ENCODE measurements at places on chromosomes 2 and 18.

- DNase-seq, result no peak
These were observed at the start of gene CCDC102B for GRCh38 chr18:68797871-68798270. Gene CCDC102B (plus strand): TSS chr18:68798080. CDS start chr18:68836764, 38,684 bp downstream.

DNA sequence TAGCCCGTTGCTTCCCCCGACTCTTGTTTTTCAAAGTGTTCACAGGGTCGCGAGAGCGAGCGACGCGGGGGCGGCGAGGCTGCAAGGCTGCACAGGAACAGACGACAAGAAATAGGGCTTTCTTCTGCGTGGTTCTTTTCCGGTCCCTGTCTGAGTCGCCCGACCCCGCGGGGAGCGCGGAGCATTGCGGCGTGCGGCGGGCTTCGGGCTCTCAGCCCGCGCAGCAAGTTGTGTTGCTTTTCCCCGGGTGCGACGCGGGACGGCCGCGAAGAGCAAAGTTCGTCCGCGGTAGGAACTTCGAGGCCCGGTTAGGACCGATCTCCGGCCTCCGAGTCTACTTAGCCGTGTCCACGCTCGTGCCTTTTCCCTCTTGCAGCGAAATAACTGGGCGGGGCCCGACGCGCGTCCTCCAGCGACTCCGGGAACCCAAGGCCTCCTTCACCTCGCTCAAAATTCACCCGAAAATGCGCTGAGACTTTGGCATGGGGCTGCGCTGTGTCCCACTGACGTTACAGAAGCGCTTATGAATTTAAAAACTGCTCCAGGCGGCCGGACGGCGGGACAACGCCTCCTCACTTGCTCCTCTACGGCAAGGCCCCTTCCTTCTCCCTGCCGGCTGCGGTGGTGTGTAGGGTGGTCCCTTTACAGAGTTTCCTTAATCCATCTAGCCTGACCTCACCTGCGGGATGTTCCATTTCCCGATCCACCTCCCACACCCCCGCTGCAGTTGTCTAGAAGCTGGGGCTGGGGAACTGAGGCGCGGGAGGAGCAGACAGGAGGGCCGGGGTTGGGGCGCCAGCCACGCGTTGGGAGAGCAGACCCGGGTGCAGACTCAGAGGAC lies 1.5 kb upstream of the BCL2L11 start:
- DNase-seq, result no peak

- no peak for DNase-seq
These were observed 272.0 kb downstream of the MYCN start for GRCh38 chr2:16212321-16212720.

DNA sequence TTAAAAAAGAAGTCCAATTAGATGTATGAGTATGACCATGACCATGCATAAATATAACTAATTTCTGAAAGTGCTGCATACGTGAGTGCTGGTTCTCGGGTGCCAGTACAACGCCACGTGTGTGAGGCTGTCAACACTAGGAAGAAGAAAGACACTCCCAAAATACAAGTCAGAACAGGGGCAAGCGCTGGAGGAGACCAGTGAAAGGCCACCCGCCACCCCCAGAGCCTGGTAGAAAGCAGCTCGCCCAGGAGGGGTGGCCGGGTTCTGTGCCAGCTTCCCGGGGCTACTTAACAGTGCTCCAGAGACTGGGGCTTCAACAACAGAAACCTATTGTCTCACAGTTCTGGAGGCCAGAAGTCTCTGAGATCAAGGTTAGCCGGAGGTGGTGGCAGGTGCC lies 147.6 kb downstream of the RTP5 start:
- DNase-seq, result no peak

DNA sequence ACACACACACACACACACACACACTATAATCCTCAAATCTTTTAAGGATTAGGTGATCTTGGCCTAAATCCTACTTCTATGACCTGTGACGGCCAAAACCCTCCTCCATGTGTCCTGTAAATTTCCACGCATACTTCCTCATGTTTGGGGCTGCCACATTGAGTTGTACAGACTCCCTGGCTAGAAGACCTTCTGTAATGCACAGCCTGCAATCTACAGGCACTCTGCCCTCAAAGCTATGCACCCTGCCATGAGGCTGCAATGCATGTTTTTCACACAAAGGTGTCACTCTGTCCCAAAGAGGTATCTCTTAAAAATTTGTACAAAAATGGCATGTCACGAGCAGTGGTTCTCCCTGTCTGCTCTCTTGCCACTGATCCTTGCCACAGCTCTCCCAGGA lies 26.4 kb upstream of the B4GALT6 start:
- no peak for DNase-seq

DNA sequence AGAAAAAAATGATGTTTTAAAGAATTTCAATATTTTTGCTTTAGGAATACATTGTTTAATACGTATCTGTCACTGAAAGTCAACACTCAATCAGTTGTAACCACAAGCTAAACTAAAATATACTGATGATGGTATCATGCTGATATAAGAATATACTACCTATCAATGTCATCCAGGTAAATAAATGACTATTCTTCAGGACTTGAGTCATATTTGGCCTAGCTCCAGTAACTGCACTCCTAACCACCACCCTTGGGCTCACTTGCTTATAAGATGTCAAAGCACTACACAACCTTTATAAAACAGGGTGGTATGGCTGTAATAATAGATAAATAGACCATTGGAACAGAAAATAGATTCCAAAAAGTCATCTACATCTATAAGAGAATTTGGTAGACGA lies 48.8 kb downstream of the RND3 start:
- DNase-seq, result no peak

GRCh38 chr2:148812306-148812705 lies 62.7 kb upstream of the KIF5C start:
- no peak for DNase-seq

DNA sequence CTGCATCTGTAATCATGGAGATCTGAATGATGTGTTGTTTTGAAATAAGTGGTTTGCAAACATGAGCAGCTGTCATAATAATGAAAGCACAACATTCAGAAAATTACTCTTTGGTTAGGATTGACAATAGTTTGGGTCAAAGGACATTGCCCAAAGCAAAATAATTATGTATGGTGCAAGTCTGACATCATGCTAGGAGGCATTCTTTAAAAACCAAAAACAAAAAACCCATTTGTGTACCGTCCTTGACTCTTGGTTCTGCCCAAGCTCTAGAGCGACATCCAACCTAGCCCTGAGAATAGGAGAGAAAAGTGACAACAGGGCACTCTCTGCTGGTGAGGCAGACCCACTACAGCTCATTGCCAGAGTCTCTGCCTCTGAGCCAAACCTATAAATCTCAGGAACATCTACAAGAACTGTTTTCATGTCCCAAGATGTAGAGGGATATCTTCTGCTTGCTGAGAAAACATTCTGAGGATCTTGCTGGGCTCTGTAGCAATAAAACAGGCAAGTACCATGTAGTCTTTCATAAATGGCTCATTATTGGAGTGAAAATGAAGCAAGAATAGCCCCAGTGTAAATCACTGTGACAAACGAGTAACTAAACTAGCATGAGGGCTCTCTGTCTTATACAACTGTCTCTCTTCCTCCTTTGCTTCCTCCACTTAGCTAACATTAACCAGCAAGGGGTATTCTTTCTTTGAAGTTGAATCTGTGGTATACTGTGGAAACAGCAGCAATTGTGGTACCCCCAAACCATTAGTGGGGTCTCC lies 266.8 kb upstream of the CXCR4 start:
- no peak for DNase-seq

GRCh38 chr2:12412898-12413305 lies 303.8 kb upstream of the TRIB2 start:
- no peak for DNase-seq

Measured in NCI-H187 (cell line).